CD4-positive, alpha-beta T cell (primary cell): ENCODE measurements at places on chromosomes 2 and 18. TPM values are rescaled to one million over a fixed set of nuclear protein-coding genes. Genes with fewer than 3 reads are reported as not detected.

Gene COLEC12
- not detected for total RNA-seq

Gene PAX3
- total RNA-seq, result not detected

Gene ARHGAP28
- total RNA-seq, result not detected

Gene VWC2L
- total RNA-seq, result not detected

Gene CROCC2
- not detected for total RNA-seq

Gene MAP2
- 0.16 TPM for total RNA-seq

Gene RTP5
- 0.36 TPM for total RNA-seq

Gene PAX8
- 0.52 TPM for total RNA-seq

Gene ABCG8
- not detected for total RNA-seq

Gene NDUFB3
- total RNA-seq, result 10.1 TPM

Gene PPP3R1
- 70.3 TPM for total RNA-seq

Gene PTH2R
- total RNA-seq, result not detected

Gene FOXI3
- total RNA-seq, result not detected

Gene MAB21L4
- total RNA-seq, result not detected

Gene OSR1
- total RNA-seq, result not detected

Gene CD8B2
- 0.14 TPM for total RNA-seq

Gene M1AP
- total RNA-seq, result not detected

Gene SYT4
- 0.31 TPM for total RNA-seq

Gene IL1A
- total RNA-seq, result not detected

Gene AGXT
- not detected for total RNA-seq

Gene NR4A2
- total RNA-seq, result 290 TPM

Gene CHPF
- total RNA-seq, result 6.5 TPM
